ENCODE measurements at places on chromosomes 1 and 21.

DNA sequence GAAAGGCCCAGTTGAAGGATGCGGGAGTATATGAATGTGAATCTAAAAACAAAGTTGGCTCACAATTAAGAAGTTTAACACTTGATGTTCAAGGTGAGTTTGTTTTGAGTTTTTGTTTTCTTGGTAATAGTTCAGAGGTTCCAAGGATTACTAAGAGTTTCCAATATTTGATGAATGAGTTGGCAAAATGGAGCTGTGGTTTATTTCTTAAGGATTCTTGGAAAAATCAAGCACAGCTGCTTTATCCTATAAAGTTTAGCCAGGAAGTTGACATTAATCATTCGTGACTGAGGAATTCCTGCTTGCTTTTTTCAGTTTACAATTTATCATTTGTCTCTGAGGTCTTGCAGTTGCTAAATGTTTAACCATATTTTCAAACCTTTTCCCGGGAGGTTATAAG, 15.1 kb downstream of the VCAM1 start:
- DNase-seq = peak; percentile 96

- no peak for DNase-seq
Measured at GRCh38 chr1:192160196-192160595, 1.9 kb downstream of the RGS18 start.

DNA sequence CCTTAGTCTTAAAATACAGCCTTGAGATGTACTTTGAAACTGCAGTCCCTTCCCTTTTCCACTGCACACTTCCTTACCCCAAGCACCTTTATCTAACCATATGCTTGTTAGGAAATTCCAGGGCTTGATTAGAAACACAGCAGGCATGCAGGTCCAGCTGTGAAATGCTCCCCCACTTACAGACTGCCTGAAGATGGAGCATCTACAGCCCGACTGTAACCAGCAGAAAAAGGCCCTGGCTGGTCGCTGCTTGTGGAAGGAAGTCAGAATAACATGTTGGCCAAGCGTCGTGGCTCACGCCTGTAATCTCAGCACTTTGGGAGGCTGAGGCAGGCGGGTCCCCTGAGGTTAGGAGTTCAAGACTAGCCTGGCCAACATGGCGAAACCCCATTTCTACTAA, 37.2 kb downstream of the VN1R5 start:
- peak; percentile 84 for DNase-seq

DNA sequence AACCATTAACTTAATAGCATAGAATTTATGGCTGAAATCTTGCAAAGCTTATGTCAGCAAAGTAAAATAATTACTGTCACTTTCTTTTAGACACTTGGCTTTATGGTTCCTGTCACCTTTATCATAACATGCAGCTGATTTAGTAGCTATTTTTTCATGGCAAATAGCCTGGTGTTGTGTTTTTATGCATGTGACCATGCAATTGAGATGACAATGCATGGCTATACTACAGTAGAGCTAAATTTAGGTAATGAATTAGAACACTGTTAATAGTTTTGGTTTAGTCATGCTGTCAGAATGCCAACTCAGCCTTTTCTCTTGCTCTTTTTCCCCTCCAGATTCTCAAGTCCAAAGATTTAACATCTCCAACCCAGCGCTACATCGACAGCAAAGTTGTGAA, 88.6 kb downstream of the TGFB2 start:
- DNase-seq = peak; percentile 57

GRCh38 chr1:220409771-220410595, 118.0 kb upstream of the MARK1 start:
- peak; percentile 7 for DNase-seq

GRCh38 chr1:212158912-212159796, 123.6 kb downstream of the DTL start:
- DNase-seq = no peak
